AG09309 (cell line): ENCODE measurements at places on chromosomes 2 and 18.

- DNase-seq: no peak
These were observed 67.1 kb downstream of the ABCG8 start for GRCh38 chr2:43905871-43906270.

GRCh38 chr18:56001576-56001975 lies 413.6 kb upstream of the TCF4 start:
- DNase-seq: no peak

DNA sequence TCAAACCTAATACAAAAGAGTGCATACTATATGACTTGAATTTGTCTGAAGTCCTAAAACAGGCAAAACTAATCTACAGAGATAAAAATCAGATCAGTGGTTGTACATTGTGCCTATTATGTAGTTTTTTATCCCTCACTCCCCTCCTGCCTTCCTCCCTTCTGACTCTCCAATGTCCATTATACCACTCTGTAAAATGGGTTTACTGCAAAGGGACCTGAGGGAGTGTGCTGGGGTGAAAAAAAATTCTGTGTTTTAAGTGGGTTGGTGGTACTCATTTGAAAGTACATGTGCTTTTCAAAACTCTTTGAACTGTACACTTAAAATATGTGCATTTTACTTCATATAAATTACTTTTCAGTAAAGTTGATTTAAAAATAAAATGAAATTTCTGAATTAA lies 89.0 kb upstream of the UBE2E3 start:
- DNase-seq: no peak

- DNase-seq: no peak
These were observed 312 bp downstream of the NR4A2 start for GRCh38 chr2:156332284-156332533.
